Stimulated activated CD8-positive, alpha-beta memory T cell treated with anti-CD3 and anti-CD28 coated beads, Interleukin-7, amount 100 ng/mL, for 1 hour (primary cell): ENCODE measurements at places on chromosomes 13 and 19.

DNA sequence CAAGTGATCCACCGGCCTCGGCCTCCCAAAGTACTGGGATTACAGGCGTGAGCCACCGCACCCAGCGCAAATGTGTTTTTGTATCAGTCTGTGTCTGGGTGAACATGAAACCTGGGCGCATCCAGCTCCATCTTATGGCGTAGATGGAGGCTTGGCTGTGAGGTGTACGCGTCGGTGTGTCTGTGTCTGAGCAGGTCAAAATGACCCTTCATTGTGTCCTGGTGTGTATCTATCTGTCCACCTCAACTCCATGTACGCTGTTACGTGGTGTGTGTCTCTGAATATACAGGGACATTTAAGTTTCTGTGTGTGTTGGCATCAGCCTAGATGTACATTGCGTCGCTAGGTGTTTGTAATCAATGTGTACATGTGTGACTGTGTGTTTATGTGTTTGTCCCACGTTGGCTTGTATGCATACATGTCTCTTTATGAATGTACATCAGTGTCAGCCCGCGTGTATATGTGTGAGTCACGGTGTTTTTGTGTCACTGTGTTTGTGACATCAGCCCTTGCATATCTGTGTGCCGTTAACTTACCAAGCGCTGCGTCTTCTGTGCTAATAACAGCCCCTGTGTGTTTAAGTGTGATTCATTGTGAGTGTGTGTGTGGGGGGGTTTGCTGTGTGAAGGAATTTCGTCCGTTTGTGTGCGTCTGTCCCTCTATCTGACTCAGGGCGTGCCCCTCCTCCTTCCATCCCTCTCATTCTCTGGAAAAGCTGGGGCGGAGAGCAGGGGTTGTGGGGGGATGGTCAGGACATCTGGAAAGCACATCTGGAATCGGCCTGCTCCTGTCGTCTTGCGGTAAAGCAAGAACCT is 6.4 kb downstream of the AXL start:
- DNase-seq, result no peak

GRCh38 chr13:23643338-23644125 is 73.3 kb downstream of the TNFRSF19 start:
- no peak for DNase-seq

DNA sequence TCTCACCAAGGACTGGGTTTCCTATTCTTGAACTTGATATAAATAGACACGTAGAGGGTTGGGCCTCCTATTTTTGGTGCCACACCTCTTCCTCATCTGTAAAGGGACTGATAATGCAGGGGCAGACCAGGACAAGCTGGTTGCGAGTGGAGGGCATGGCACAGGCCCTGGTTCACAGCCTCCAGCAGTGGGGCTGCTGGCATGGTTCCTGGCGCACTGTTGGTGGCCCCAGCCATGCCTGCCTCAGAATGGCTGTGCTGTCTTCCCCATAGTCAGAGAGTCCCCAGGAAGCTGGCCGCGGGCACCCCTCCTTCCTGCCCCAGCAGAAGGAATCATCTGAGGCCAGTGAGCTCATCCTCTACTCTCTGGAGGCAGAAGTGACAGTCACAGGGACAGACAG is 10.5 kb upstream of the OVOL3 start:
- no peak for DNase-seq

- DNase-seq, result no peak
Observed at GRCh38 chr13:39859898-39860297, 204.4 kb downstream of the COG6 start.

DNA sequence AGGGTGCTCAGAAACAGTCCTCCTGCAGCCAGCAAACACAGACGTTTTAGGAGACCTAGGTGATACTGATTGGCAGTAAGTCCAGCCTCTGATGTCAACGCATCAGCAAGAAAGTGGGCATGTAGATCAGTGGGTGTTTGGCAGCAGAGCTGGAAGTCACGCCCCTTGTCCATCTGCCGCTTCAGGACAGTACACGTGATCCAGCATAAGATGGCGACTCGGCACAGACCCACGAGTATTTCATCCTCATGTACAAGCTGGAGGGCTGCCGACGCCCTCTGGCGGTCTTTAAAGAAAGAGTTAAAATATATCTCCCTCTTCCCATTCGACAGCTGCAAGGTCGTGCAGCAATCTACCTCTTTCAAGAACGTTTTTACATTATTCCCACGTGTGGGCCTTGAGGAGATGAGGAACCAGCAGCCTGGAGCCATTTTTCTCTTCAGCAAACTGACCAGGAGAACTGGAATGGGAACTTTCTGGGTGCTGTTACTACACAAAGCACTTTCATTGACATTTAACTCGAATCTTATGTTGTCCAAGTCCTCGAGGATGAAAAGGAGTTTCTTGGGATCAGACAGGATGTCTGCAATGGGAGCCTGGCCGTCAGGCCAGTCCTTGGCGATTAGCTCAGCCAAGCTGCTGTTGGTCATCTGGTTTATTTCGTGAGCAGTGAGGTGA is 22.3 kb downstream of the NLRP11 start:
- DNase-seq, result no peak

GRCh38 chr13:51222037-51222685 is at the start of gene FAM124A:
TSS of gene FAM124A (plus strand) at chr13:51222398. CDS start at chr13:51222502, 104 bp downstream.
- no peak for DNase-seq

DNA sequence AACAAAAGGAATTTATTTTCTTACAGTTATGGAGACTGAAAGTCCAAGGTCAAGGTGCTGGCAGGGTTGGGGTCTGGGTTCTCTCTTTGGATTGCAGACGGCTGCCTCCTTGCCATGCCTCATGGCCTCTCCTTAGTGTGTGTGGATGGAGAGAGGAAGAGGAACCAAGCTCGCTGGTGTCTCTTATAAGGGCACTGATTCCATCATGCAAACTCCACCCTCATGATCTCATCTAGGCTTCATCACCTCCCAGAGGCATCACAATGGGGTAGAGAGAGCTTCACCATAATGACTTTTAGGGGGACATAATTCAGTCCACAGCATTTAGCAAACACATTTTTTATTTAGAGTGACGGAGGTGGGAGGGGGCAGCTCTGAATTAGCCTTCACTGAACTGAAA is 104.9 kb upstream of the ABCC4 start:
- DNase-seq, result no peak

DNA sequence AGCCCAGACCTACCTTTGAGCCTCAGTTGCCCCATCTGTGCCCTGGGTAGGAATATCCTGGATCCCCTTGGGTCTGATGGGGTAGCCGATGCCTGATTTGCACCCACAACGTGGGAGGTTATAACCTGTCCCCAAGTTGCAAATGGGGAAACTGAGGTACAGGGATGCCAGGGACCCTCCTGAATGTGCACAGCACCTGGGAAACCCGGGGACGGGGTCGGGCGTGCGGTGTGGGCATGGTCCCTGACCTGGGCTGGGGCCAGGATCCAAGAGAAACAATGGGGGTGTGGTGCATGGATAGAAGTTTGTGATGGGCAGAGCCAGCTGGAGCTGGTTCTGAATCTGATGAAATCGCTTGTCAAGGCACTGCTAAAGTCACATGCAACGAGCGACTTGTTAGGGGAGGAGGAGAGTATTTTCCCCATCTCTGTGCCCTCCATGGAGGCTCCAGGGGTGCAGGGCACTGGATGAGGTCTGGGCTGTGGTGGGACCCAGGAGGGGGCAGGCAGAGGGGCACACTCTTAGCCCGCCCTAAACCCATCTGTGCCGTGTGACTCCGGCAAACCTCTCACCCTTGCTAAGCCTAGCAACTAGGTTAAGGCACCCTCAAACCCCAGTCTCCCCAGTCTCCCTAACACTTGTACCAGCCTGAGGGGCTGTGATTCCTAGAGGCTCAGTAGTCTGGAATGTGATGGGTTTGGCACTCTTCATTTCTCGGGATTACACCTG is 749 bp downstream of the GDF15 start:
- no peak for DNase-seq

GRCh38 chr13:75764251-75764925 is 128.3 kb downstream of the LMO7 start:
- DNase-seq, result no peak

- DNase-seq, result no peak
Observed at GRCh38 chr13:83201506-83201905, 680.8 kb downstream of the SLITRK1 start.

- no peak for DNase-seq
Observed at GRCh38 chr13:47216176-47216822, 319.4 kb upstream of the HTR2A start.

DNA sequence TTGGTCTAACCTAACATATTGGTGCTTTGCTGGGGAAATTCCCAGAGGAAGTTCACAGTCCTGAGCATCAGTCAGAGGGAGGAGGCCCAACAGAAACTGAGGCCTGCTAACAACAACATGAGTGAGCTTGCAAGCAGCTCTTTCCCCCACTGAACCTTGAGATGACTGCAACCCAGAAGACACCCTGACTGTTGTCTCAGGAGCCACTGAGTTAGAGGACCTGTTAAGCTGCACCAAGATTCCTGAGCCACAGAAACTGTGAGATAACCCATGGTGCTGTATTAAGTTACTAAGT is 193.2 kb upstream of the UBL3 start:
- no peak for DNase-seq

DNA sequence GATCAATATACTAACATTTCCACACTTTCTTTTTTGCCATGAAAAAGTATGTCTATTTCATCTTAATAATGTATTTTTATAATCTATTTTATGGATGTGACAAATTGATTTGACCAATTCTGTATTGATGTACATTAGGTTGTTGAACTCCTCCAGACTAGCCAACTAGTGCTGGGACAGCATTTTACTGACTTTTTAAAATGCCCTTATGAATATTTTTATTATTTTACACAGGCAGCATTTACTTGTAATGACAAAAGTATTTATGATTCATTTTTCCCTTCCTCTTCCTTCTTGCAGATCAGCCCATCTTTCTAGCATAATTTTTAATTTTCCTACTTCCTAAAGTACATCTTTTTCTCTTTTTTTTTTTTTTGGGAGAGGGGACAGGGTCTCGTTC is 918 bp upstream of the FUZ start:
- no peak for DNase-seq

- DNase-seq, result no peak
Observed at GRCh38 chr19:7987114-7987768, 18.2 kb downstream of the ELAVL1 start.

DNA sequence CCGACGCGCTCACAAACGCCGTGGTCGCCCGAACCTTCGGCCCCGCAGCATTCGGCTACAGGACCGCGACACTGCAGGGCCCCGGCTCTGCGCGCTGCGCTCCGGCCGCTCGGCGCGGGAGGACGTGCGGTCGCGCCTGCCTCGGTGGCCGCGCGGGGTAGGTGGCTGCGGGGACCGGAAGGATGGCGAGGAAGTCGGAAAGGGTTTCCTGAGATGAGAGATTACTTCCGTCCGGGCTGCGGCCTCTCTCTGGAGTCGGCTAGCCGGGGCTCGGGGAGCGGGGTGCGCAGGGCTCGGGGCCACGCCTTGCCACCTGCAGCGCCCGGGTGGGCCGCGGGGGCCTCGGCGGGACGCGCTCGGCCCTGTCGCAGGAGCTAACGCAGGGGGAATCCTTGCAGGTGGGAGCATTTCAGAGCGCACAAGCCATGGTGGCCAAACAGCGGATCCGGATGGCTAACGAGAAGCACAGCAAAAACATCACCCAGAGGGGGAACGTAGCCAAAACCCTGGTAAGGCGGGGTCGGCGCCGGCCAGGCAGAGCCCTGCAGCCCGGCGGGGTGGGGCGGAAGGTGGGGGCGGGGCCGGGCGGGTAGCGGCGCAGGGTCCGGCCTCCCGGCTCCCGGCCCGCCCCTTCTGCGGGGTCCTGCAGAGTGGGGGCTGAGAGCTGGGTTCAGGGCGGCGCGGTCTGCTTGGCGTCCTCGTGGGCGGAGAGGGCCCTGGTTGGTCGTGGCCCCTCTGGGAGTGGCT is at the start of gene SERP2:
TSS of gene SERP2 (plus strand) at position 224 of the 747 bp plus-strand sequence. CDS start at position 426, 202 bp downstream.
- no peak for DNase-seq

GRCh38 chr13:111658145-111659100 is 338.0 kb downstream of the TEX29 start:
- DNase-seq, result no peak

DNA sequence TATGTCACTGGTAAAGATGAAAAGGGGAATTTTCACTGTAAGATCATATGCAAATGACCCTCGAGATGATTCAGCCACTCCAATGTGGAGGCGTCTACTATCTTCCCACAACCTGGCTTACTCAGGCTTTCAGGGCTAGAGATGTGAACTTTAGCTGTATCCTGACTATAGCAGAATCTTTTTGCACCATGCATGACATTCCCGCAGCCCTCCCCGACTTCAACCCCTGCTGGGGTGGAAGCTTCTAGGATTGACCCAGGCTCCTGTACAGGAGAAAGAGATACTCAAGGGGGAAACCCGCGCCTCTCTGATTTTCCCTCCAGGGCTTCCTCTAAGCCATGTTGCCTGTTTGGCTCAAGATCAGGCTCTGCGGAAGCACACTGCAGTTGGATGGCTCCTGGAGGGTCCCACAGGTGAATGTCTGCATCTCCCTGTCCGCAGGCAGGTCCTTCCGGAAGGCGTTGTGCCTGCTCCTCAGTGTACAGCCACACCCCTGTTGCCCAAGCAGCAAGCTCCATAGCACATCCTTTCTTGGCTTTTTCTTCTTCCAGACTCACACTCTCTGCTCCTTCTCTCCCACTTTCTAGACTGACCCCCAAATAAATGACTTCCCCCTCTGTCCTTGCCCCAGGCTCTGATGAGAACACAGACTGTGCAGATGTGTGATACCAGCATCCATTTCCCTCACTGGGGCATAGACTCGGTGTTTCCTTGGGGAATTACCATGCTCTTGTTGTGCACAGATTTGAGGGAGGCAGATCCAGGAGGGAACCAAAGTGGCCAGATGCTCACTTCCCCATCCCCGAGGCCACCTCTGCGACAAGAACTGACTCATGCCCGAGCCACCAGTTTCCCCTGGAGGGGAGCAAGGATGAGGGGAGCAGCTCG is 29.1 kb upstream of the POP4 start:
- no peak for DNase-seq

- no peak for DNase-seq
Observed at GRCh38 chr19:12364391-12365235, 870 bp downstream of the ZNF442 start.

DNA sequence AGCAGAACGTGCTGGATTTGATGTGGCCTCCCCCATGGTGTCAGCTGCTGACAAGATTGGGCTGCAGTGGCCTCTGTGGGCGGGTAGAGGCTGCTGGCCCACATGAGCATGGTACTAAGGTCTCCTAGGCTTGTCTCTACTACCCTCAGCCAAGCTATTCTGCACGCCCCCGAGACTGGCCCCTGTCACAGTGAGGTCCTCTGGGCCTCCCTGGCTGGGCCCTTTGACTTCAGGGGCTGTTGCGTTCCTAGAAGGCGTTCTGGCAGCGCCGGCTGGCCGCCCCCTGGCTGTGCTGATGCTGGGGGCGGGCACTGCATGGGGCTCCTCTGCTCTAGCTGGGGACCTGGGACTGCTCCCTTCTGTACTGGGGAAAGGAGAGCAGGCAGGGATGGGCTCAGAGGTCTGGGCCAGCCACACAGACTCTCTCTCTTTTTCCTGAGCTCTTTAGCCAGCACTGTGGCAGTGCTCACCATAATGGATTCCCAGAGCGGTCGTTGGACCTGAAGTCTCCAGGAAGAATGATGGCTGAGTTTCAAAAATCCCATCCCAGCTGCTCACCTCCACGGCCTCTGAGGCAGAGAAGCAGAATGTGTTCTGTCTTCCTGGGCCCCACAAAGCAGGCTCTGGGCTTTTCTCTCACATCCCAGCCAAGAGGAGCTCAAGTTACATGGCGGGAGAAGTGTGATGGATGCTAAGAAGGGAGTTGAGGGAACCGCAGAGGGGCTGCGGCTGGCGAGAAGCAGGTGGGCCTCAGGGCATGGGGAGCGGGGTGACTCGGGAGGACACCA is 32.3 kb downstream of the TSSK6 start:
- no peak for DNase-seq

- no peak for DNase-seq
Observed at GRCh38 chr13:28527629-28528028, 32.7 kb upstream of the FLT1 start.
